GM03348 (cell line): ENCODE measurements at places on chromosomes 6 and 20.

- peak; percentile 54 for DNase-seq
Measured at GRCh38 chr6:110415086-110415916, at the start of gene DDO. TSS of gene DDO (minus strand) at chr6:110415575. CDS start at chr6:110413462, 2,113 bp downstream.

GRCh38 chr6:33850869-33851541 lies 47.2 kb upstream of the MLN start:
- no peak for DNase-seq

GRCh38 chr6:7311917-7312615 lies 933 bp downstream of the SSR1 start:
- DNase-seq = no peak

DNA sequence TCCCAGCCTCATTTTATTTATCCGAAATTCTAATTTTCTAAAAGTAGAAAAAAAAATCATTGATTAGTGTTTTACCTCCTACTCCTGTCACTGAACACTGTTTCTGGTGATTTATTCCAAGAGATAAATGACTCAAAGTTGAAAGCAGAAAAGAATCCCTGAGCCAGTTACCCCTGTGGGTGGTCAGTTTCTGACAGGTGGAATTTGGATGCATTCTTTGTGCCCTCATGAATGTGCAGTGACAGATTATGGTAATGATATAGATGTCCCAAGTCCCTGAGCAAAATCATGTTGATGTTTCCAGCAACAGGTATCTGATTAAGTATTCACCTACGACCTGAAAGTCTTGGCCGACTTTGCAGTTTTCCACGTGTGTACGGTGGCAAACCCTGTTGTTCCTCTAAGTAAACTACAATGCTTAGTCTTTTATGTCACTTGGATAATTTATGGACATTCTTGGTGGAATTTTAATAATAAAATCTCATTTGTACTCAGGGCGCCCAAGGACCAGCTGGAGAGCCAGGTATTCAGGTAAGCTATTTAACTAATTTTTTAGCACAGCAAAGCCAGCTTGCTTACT lies 153.6 kb downstream of the COL9A1 start:
- no peak for DNase-seq

DNA sequence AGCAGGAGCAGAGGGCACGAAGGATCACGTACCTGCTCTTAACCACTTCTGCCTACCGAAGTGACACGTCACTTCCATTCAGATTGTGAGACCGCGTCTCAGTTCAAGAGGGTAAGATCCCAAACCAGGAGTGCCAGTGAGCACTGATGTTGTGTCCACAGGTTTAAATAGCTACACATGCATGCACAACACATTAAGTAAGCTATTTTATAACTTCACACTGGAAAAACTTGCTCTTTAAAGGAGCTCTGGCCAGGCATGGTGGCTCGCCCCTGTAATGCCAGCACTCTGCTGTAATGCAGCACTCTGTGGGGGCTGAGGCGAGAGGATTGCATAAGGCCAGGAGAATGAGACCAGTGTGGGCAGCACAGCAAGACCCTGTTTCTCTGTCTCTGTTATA lies 21.1 kb downstream of the ABHD12 start:
- DNase-seq = no peak

DNA sequence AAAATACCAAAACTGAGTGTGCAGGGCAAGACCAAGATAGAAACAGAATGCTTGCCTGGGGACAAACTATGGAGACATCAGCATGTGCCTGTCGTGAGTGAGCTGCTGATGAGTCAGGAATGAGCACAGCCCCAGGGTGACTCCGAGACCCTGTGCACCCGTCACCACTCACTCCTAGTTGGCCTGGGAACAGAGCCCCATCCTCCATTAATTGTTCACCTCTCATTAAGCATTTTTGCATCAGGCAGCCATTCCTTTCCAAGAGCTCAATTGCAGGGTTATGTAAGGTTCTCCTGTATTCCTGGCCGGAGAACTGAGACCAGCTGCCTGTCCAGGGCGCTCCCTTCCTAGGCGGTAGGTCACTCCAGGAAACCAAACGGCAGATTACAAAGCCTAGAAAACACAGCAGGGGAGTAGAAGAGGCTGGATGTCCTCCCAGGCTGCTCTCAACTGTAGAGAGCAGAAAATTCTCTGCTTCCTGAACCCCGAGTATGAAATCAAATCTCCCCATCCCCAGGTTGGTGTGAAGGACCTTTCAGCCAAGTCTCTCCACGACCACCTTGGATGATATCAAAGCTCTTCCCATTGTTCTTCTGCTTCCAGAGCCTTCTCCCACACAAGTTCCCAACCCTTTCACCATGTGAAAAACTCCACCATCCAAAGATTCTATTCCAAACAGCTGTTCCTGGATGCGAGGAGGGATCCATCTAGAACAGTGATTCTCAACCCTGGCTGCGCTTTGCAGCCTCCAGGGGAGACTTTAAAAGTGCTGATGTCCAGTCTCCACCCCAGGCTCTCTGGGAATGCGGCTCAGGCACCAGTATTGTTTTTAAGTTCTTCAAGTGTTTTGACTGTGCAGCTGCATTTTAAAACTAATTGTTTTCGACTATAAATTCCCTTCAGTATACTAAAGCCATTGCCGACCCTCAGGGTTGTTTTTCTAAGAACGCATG lies 532.6 kb upstream of the JARID2 start:
- peak; percentile 76 for DNase-seq

DNA sequence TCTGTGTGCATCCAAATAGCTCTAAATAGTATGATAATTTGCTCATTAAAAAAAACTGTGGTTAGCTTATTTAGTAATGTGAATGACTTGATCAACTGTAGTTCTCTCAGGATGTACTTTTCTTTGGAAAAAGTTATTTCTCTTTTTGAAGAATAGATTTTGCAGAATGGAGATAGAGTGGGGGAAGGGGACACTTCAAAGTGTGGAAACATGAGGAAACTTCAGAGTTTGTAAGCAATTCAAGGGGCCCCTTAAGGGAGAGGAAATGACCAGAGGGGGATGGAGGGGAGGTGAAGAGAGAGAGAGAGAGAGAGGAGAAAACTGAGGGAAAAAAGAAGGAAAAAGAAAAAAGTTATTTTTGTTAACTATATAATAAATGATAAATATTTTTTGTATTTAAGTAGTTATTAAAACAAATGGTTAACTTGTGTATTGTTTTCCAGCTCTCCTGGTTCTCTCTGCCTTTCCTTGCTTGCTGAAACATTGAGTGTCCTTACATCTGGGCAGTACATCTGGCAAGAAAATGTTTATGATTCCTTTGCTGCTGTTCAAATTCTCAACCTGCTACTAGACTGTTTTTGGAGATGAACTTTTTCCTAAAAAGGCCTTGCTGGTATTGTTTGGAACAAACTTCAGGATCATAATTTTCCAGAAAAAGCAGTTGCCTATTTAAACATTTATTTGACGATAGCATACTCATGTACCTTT lies 497.5 kb upstream of the CITED2 start:
- no peak for DNase-seq

- no peak for DNase-seq
Measured at GRCh38 chr20:58557733-58558342, 42.6 kb upstream of the APCDD1L start.

DNA sequence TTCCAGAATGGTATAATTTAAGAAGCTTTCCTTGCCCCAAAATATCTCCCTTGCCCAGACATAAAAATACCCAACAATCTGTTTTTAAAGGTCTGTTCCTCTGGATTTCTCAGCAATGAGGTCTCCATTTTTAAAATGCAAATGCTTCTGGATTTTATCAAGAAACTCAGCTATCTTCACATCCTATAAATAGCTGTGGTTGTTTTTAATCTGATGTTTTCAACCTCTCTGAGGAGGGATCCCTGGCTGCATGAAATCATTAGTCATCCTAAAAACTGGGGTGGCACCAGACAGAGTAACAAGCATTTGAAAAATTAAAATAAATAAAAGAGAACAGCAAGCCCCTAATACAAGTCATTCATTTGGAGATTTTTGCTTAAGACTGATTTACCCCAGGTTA lies 168.5 kb upstream of the ID4 start:
- DNase-seq = peak; percentile 61

- peak; percentile 59 for DNase-seq
Measured at GRCh38 chr20:34302312-34302722, 838 bp downstream of the AHCY start.

DNA sequence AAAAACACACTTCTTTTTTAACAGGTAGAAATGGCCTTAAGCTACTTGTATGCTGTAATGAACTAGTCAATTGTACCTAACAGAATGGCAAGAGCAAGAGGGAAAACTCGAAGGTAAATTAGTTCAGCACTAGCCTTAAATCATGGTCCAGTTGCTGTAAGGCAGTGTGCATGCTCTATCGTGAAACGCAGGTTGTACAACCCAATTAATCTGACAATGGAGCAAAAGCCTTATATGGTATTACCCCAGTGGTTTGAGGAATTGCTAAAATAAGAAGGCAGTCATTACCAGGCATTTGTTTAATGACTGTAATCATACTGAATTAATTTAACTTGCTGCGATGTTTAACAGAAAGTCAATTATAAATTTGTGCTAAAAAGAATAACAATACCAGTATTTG lies 69.3 kb upstream of the SOX4 start:
- DNase-seq = no peak

- no peak for DNase-seq
Measured at GRCh38 chr6:87534377-87535047, 55.3 kb downstream of the RARS2 start.

DNA sequence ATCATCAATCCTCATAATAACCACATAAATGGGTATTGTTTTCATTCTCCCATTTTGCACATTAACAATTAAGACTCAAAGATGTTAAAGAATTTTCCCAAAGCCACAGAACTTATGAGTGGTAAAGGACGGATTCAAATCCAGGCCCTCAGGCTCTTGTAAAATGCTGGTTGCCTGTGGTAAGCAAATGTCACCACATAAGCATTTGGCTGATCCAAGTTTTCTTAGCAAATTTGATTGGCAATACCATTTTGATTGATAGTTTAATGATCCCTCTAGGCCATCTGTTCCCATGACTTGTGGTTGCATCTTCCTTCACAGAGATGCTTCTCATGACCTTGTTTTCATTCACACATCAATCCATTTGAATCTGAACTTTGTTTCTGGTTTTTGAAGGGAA lies 252.0 kb upstream of the RIN2 start:
- no peak for DNase-seq

GRCh38 chr20:35077341-35077740 lies 15.3 kb downstream of the TRPC4AP start:
- no peak for DNase-seq

DNA sequence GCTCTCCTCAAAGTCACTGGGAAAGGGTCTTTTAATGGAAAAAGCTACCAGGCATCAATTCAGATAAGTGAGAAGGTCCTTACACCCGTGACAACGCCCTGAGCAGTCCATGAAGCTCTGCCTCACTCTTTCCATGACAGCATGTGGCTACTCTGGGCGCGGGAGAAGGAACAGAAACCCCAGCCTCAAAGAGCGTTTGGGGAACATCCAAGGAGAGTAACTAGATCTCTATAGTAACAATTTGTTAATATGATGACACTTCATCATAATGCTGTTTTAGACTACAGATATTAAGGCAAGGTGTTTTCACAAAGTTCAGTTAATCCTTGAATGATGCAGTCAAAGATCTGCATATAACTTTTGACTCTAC lies 55.2 kb downstream of the KIF6 start:
- DNase-seq = no peak

DNA sequence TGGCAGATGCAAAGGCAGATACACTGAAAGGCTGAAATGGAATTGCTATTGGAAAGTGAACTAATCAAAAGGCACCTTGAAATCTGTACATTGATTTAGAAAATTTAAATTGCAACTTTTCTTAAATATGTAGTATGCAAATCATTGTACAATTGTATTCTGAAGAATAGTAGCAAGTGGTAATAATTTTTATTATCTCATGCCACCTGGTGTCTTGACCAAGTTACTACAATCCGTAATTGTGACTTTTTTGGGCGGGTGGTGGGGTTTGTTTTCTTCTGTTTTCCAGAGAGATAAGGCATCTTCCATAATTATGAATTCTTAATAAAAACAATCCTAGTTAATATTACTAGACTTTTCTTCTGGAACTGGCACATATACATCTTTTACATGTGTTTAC lies 12.5 kb upstream of the BCKDHB start:
- DNase-seq = peak; percentile 44

DNA sequence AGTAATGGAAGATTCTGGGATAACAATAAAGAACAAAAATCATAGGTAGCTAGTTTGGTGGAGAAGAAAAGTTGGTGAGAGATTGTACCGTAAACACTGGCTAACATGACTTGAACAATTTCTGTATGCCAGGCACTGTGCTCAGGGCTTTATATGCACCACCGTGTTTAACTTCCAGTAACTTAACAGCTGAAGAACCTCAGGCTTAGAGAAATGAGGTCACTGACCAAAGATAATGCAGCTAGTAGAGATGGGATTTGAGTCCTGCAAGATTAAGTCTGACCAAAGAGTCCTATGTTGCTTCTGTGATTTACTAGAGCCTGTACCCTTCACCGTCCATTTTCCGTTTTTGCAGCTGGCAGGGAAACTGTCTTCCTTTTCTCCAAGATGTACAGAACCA lies 2.7 kb downstream of the CSTF1 start:
- no peak for DNase-seq

DNA sequence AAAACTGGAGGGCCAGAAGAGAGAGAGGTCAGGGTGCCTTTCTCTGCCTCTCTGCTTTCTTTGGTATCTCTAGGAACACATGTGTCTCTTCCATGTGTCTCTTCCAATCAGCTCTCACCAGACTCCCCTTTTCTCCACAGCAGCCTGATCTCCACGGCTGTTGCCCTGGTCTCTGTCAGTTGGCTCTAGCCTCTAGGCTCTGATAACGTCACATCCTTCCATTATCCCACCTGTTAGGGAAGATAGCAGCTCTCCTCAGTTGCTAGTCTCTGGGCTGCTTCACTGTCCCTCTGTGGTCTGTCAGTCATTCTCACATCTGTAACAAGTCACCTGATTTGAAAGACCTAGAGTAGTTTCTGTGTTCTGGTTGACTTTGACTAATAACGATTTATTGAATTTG lies 80.2 kb downstream of the PLCB4 start:
- DNase-seq = no peak

GRCh38 chr6:36800223-36801076 lies 38.8 kb downstream of the CPNE5 start:
- DNase-seq = no peak

DNA sequence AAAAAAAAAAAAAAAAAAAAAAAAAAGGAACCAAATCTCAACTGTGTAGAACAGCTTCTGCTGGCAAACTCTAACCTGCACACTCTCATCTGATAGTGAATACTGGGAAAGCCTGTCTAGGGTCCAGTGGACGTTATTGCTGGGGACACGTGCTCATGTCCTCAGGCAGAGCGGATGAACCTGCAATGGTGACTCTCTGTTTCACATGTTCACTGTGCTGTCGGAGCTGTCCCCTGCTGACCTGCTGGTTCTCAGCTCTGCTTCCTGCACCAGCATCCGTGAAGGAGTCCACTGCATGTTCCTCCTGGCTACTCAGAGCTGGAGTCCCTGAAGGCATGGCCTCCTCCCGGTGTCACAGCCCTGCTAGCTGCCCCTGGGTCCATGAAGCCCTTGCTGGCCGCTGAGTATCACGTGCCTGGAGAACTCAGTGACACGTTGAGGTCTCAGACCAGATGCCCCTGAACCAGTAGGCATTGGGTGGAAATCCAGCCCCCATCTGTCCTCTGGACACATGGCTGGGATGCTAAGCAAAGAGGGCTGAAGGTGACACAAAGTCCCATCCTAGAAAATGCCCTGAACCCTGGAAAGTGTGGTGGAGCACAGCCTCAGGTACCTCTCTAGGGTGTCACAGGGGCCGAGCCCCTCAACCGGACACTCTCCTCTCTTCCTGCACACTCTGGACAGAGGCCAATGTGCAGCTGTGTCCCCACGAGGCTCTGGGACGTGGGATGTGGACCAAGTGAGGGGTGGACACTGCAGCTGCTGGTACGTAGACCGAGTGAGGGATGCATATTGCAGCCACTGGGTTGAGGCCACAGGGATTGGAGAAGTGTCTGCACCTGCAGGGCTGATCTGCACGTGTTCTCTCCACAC lies 54.9 kb upstream of the FRMD1 start:
- no peak for DNase-seq

GRCh38 chr6:38429546-38429945 lies 210.2 kb downstream of the BTBD9 start:
- no peak for DNase-seq
